ENCODE measurements at places on chromosomes 6 and 20.

DNA sequence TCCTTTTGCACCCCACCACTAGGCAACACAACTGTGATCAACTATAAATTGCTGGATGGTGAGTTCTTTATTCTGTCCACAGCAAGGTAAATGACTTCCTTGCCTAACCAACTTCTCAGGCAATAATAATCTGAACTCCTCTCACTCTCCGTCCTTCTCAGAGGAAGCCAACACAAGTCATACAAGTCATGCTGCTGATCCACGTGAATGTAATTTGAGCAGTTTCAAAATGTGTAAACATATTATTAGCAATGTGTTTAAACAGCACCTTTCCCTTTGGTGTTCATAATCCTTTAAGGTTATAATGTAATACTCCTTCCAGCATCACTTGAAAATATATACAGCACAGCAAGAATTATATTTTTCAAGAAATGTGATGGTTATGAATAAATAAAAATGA, 127.9 kb downstream of the QRSL1 start:
- DNase-seq: no peak

DNA sequence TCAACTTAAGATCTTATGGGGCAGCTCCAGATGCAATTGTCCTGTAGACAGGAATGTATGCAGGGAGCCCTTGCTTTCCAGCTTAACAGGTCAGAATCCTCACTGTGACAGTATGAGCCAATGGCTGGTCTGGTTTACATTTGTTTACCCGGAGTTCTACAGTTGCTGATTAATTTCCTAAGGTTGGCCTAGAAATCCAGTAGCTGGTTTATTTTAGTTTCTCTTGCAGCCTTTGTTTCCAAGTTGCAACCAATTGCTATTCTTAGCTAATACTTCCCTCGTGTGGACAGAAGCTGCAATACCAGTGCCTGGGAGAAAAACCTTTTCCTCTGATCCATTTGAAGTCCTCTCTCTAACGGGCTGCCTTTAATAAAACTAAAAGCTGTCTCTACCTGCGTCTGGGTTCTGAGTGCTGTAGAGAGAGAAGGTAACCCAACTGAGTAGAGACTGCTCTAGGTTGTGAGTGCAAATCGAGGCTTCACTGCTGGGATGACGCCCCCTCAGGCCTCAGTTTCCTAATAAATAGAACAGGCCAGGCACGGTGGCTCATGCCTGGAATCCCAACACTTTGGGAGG, 45.9 kb downstream of the ZNF217 start:
- DNase-seq: peak; percentile 51

GRCh38 chr6:43604174-43604573, 24.9 kb downstream of the GTPBP2 start:
- no peak for DNase-seq

- no peak for DNase-seq
Observed at GRCh38 chr6:168331058-168331457, 11.5 kb upstream of the DACT2 start.

- no peak for DNase-seq
Observed at GRCh38 chr6:107658920-107659865, 164.9 kb downstream of the SCML4 start.

DNA sequence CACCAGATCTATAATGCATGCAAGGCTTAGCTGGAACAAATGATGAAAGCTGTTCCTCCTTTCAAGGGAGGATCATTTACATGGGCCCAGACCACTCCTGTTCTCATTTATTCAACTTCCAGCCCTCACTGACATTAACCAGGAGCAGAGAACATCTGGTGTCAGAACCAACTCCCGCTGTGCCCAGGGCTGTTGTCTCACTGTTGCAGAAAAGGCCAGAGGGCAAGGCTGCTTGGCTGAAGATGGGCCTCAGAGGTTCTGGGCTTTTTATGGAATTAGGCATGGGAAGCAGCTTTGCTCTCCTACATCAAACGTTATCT, 164.2 kb downstream of the GMPR start:
- DNase-seq: no peak

DNA sequence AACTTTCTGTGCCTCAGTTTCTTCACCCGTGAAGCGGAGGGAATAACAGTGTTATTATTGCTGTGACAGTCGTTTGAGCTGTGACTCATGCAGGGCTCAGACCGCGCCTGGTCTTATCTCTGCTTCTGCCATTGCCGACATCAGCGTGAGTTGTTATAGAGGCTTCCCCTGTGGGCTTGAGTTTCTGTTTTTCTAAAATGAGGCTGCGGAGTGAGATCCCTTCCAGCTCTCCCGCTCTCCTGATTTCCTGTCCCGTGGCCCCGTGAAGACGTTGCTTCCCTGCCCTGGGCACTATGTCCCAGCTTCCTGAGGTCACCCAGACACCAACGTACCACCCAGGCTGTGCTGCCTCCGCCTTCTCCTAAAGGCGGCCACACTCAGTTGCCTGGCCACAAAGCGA, 278.5 kb downstream of the BMP7 start:
- no peak for DNase-seq

All from activated CD4-positive, alpha-beta T cell treated with anti-CD3 and anti-CD28 coated beads, Interleukin-2, Interleukin-4, amounts not matched to agents 100 ng/mL and 50 ng/mL, durations not matched to agents 16 hours and 8 hours (primary cell).